MG63 (cell line): ENCODE measurements at places on chromosomes 11 and 22. TPM values are rescaled to one million over a fixed set of nuclear protein-coding genes. Genes with fewer than 3 reads are reported as not detected.
A peak's percentile ranks its signal among the peaks of the same experiment; 100 is the strongest.

SPDYC gene
- total RNA-seq, result not detected in 2 replicates

OR4A47 gene
- not detected in 2 replicates for total RNA-seq

OMP gene
- total RNA-seq, result not detected in 2 replicates

OR52R1 gene
- not detected in 2 replicates for total RNA-seq

DNA sequence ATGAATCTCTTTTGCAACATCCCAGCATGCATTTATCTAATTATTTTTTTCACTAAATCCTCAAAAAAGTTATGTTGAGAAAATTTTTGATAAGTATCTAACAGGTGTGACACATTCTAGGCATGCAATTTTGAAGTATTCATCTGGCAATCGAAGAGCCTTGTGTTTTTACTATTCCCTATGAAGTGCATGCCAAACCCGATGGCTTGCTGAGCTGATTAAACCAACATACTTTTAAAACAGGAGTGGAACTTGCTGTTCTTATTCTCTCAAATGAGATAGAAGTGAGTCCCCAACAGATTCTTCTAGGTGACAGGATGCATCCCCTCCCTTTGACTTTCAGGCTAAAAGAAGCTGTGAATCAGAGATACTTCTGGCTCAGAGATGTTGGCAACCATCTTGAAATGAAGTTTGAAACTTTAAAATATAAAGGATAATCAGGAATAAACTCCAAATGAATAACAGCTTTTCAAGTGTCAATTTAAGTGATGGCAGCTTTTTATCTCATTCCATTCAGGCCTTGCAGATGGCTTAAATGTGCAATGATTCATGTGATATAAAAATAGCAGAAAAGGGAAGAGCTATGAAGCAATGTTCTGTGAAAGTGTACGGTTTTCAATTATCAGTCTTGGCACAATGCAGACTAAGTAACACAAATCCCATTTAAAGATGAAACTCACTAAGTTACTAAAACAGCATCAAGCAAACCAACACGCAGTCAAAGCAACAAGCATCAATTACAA lies 67.7 kb downstream of the APOL5 start:
- no peak for DNase-seq

DNA sequence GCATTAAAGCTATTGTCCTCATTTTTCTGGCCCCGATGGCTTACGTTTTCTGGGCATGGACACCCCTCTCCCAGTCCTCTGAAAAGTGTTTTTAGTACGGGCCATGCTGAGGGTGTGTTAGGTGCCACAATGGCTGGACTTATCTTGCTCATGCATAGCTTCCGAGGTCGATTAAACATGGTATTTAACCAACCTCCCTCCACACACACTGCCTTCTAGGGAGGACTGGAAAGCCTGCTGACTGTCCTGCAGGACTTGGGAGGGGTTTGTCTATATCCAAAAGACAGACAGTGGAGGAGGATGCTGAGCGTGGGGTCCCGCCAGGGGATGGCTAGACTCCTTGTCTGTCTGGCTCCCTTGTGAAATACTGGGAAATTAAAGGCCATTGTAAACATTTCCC lies 95.3 kb downstream of the FBXO7 start:
- no peak for DNase-seq

GRCh38 chr11:75152651-75153427 lies 1.9 kb downstream of the SLCO2B1 start:
- DNase-seq, result no peak

DNA sequence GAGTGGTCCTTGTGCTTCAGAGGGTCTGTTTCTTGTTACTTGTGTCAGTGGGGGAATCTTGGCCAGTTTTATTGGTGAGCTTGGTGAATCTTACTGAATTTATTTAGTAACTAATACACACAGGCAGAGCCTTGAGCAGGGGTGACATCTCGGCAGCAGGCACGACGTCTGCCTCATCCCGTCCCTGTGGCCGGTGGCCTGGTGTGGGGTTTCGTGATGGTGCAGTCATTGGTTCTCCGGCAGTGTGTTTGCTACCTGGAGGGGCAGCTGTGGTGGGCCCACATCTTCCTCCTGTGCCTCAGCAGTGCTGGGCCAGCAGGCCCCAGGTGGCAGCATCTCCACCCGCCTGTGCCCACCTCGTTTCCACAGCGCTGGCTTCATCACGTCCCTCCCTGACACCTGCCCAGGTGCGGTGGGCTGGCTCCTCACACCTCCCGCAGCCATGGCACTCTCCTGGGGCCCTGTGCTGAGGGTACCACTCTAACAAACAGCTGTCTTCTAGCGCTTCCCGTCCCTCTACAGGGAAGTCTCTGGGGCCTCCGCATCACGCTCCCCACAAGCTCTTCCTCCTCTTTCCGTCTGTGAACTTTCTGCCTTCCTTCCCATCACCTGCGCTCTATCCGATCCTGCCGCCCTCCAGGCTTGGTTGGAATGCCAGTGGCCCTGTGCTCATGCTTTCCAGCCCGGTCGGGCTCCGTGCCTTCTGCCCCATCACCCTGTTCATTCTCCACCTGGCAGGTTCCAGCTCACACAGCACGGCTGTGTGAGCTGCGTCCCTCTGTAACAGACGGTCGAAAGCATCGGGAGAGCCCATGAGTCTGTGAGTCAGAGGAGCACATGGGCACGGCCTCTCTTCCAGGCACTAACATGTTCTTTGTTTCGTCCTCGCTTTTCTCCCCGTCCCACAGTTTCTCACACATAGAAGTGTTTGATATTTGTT lies 203.4 kb downstream of the TBC1D22A start:
- DNase-seq, result no peak

- peak; percentile 73 for DNase-seq
Measured at GRCh38 chr11:833114-833791, 501 bp downstream of the CD151 start.

- no peak for DNase-seq
Measured at GRCh38 chr11:46952553-46952952, 16.0 kb downstream of the CSTPP1 start.

DNA sequence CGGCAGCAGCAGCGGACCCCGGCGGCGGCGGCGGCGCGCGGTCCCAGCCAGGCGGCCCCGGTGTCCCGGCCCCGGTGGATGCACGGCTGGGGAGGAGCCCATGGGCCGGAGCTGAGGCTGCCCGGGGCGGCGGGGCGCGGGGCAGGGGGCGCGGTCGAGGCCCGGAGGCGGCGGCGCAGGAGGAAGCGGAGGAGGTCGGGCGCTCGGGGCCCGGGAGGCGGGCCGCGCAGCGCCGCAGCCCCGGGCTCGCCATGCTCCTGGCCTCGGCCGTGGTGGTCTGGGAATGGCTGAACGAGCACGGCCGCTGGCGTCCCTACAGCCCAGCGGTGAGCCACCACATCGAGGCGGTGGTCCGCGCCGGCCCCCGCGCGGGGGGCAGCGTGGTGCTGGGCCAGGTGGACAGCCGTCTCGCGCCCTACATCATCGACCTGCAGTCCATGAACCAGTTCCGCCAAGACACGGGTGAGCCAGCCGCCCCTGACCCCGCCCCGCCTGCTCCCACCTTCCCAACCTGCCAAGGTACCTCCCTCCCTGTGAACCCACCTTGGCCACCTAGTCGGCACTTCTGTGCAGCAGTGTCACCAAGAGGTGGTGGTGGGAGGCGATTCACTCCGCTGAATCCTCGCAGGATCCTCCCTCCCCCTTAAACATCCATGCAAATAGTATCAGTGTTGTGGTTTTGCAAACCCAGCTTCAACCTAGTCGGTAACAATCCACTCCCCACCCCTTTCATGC lies 580 bp downstream of the DTX4 start:
- peak; percentile 23 for DNase-seq

GRCh38 chr11:130475426-130476053 lies 27.1 kb downstream of the ADAMTS15 start:
- DNase-seq, result no peak

DNA sequence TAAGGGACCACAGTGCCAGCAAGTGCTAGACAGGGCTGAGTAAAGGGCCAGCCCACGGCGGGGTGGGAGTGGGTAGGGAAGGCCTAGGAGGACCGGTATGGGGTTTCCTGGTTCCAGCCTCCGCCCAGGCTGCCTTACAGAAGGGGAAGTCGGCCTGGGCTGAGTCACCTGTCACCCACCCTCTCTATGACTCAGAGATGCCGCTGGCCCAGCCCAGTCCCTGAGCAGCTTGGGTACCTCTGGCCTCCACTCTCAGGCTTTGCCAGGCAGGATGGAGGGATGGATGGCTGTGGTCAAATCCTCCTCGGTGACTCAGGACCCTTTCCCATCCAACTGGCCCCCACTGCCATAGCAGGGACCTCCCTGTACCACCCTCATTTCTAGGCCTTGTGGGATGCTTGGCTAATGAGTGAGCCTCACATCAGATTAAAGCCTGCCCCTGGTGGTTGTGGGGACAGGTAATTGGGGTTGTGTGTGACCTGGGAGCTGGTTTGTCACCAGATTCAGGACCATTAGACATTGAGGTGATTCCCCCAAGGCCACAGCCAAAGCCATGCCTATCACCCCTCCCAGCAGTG lies 13.9 kb downstream of the SLC35E4 start:
- DNase-seq, result peak; percentile 85

DNA sequence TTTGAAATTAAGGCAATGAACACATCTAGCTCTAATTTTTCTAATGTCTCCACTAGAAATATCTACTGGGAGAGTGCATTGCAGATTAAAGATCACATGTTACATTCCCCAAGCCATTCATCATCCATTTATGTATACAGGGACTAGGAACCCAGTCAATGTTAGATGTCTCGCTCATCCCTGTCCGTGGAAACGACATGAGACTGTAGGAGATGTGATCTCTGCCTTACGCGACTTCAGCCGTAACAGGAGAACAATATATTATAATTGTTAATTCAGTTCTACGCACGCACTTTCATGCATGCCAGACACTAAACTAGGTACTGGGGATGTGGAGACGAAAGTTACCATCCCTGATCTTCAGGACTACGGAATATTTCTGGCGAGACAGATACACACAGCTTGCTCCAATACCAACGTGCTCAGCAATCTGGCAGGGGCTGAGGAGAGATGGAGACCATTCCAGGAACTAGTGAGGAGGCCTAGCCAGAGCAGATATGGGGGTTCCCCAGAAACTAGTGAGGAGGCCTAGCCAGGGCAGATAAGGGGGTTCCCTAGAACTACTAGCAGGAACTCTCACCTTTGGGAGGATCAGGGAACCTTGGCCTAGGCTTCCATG lies 706 bp downstream of the DCPS start:
- no peak for DNase-seq

GRCh38 chr11:93100211-93100610 lies 97.6 kb downstream of the SLC36A4 start:
- DNase-seq, result peak; percentile 36

DNA sequence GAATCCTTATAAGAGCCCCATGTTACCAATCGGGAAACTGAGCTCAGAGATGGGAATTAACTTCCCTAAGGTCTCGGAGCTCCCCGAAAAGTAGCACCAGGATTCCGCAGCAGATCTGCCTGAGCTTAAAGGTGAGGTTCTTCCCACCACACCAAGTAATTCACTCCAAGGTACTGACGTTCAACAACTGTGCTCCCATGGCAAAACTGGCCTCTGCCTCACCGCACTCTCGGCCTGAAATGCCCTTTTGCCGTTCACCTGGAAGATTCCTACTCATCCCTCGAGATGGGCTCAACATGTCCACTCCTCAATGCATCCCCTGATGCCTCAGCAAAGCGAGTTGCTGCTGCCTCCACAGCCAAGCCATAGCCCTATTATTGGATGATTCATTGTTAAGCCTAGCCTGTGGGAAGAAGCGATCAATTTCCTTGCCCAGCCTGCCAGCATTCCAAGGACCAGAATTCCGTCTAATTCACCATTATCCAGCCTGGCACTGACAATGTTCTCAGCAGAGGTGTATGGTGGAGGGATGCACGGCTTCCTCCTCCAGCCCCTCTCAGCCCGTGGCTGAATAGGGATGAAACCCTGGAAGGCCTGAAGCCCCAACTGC lies 4.2 kb downstream of the PLAAT3 start:
- DNase-seq, result peak; percentile 32

- DNase-seq, result peak; percentile 26
Measured at GRCh38 chr22:23749841-23750301, 1.0 kb downstream of the ZNF70 start.

DNA sequence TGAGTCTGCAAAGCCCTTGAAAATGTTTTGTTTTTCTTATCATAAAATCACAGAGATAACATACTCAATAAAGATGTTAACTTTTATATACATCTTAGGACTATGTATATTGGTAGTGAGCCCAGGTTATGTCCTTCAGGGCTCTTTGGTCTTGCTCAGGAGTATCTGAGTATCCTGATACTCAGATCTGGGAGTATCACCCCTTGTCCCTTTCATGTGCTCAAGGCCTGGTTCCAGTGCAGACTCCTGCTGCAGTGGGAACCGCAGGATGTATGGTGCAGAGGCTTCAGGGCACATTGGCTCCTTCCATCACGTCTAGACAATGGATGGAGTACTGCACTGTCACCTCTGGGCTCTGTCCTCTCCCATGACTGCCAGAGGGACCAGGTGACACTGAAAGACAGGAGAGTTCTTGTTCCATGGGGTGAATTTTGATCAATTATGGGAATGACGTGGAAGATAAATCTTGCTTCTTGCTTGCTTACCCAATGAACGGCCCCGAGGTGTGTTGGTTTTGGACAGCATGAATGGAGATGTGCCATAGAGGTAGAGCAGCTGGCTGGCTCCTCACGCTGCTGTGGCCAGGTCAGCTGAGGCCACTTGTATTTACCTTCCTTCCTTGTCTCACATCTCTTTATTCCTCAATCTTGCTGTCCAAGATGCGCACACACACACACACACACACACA lies 215.5 kb downstream of the ARHGAP42 start:
- DNase-seq, result no peak

GRCh38 chr22:49975543-49976389 lies 15.2 kb downstream of the PIM3 start:
- DNase-seq, result no peak

- no peak for DNase-seq
Measured at GRCh38 chr22:25172153-25172552, 27.5 kb upstream of the CRYBB3 start.

DNA sequence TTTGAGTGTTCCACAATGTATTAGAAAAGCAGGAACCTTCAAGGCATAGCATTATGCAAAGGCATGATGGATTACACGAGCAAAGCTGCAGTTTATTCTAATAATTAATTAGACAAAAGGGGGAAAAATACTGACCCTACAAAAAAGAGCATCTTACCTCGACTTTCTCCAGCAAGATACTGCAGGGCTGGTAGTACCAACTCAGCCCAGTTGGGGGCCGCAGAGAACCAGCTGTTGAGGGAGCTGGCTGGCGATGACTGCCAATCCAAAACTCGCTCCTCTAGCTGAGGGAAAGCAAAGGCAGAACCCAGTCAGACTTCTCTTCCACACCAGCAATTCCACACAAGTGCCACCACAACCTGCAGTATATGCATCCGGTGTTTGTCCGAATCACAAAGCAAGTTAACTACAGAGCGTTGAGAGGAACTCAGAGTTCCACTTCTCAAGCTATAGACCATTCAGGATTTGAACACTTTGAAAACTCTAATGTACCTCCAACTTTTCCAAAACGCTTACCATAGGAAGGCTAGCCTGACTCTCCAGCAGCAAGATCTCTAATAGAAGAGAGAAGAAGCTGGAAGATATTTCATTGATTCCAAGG lies 13.7 kb downstream of the NFRKB start:
- DNase-seq, result peak; percentile 34

GRCh38 chr22:23408321-23408720 lies 171.8 kb downstream of the IGLL1 start:
- no peak for DNase-seq
